ENCODE measurements at places on chromosomes 13 and 19.

GRCh38 chr13:26406791-26407190, 150.7 kb upstream of the WASF3 start:
- DNase-seq: no peak

- DNase-seq: no peak
Observed at GRCh38 chr13:23918208-23918607, 20.9 kb upstream of the C1QTNF9B start.

DNA sequence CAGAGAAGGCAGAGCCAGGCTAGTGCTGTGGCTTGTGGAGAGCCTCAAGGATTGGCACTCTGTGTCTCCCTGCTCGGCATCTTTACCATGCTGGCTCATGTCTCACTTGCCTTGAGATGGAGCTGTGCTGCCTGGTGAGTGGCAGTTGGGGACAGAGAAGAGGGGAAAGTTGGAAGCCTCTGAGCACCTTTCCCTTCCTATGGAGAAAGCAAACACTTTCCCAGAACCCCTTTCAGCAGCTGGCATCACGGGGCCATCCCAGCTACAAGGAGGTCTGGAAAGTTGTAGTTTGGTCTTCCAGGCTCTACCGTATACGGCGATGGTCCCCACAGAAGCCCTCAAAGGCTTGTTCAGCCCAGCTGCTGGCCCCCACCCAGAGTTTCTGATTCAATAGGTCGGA, 58.7 kb downstream of the DPF1 start:
- DNase-seq: no peak

GRCh38 chr13:46202188-46202795, 9.4 kb upstream of the LRRC63 start:
- no peak for DNase-seq

DNA sequence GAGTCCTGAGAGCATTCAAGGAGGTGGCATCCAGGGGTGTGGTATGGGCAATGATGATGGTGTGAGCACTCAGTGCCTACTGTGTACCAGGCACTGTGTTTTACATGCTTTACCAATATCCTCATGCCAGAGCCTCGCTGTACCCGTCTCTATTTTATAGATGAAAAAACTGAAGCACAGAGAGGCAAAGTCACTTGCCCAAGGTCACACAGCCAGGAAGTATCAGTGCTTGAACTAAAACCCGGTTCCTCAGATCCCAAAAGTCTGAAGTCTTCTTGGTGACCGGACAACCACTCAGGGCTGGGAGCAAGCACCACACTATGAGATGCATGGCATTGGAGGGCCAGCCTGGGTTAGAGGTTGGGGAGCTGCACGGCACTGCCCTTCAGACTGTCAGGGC, 84.1 kb downstream of the CHST8 start:
- DNase-seq: no peak

- DNase-seq: no peak
Observed at GRCh38 chr19:17497149-17497798, 14.2 kb upstream of the PGLS start.

- DNase-seq: no peak
Observed at GRCh38 chr13:84443463-84443862, 561.2 kb upstream of the SLITRK1 start.

- peak; percentile 69 for DNase-seq
Observed at GRCh38 chr19:36489920-36490415, 607 bp upstream of the ZNF566 start.

DNA sequence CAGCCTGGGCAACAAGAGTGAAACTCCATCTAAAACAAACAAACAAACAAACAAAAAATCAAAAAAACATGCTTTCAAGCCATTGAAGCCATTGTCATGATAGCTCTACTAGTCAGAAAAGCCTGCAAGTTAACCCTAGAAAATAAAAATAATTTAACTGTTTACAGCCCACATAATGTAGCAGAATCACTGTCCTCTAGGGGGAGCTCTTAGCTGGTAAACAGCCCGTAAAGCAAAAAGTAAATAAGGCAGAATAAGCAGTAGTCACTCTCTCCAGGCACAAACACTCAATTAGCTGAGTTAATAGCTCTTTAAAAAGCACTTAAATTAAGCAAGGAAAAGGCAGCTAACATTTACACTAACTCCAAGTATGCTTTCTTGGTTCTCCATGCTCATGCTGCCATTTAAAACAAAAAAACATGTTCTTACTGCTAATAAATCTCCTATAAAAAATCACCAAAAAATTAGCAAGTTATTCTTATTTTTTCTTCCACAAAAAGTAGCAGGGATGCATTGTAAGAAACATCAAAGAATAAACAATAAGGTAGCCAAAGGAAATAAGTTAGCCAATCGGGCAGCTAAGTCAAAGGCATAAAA, 11.3 kb downstream of the LILRB4 start:
- DNase-seq: no peak

GRCh38 chr19:29040292-29040691, 172.7 kb downstream of the UQCRFS1 start:
- DNase-seq: no peak

DNA sequence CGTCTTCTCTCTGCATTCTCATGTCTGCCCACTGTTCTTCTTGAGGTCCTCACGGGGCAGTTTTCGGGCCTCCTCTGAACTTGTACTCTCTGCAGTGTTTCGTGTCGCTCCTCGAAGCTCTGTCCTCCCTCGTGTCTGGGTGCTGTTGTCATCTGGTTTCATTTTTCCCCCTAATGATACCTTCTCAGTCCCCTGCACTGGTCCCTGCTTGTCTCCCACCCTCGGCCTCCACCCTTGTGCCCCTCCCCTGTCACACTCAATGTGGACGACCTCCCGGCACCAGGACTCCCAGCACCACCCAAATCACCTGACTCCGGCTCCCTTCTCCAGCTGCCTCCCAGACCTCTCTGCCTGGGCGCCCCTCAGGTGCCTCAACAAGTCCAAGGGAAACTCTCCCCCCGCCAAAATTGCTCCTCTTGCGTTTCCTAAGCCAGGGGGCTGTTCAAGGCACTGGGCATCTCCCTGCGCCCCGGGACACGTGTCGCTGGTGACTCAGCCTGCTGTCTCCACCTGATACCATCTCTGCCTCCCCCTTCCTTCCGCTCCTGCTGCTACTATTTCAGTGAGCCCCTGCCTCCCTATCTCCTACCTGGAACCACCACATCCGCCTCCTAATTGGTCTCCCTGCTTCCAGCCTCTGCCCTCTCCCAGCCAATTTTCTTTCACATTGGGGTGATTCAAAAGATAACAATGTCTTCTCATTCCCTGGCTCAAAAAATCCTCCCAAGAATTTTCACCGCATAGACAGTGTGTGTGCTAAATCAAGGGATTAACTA, 49.5 kb downstream of the RFX2 start:
- DNase-seq: peak; percentile 54

GRCh38 chr19:4034048-4035017, 26.8 kb downstream of the PIAS4 start:
- no peak for DNase-seq

- no peak for DNase-seq
Observed at GRCh38 chr19:41649827-41650226, 23.0 kb upstream of the CEACAM4 start.

DNA sequence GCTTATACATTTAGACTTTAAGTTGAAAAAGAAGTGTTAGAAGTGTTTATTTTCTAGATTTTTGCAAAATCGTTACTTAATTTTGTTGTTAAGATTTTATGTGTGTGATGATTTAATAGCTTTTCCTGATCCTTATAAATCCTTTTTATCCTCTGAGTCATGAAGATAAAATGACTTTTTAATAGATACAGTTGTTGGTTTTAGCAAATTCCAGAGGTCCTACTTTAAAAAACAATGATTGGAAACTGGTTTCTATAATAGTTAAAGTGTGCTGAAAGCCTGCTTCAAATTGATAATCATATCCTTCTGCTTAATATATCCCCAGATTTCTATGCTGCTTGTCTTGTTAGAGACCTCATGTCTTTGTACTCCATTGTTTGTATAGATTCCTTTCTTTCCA, 39.0 kb downstream of the RNASEH2B start:
- DNase-seq: no peak

DNA sequence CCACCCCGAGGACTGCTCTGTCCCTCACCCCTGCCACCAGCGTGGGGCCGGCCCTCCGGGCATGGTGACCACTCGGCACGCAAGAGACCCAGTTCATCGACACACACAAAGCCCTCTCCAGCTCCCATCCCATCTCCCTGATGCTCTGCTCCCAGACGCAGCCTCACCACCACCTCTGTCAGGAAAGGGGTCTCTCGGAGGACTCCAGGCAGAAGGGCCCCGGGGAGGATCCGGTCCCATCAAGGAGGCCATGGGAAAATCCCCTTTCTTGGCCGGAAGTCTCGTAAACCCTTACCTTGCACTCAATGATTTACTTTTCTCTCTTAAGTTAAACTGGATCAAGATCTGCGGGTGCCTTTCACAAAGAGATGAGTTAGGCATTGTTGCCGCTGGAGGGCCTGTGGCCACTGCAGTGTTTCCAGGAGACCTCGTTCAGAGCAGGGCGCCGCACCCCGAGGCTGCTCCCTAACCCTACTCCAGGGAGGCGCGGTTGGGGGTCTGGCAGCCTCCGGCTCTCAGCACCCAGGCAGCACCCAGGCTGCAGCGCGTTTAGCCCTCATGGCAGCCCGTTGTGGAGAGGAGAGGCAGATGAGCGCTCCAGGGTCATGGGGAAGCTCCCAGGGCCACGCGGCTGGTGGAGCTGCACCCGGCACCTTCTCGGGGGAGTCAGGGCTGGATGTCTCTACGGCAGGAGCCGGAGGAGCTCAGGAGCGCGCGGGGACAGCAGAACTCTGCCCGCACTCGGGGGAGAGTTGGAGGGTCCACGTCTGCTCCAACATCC, 31.0 kb downstream of the C2CD4C start:
- no peak for DNase-seq

DNA sequence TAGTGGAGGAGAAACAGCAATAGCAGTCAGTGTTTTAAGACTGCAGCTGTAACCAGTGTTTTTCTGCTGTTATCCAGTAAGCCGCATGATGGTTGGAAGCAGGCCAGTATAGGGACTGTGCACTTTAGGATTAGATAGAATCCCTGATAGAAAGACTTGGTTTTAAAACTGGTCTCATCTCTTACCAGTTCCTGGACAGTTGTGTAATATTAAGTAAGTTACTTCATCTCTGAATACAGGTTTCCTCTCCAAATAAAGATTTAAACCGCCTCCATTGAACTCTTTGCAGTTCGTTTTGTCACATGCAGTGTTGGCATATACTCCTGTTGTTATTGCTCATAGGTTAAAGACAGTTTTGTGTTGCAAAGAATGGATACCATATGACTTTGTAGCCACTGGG, 25.6 kb downstream of the URI1 start:
- no peak for DNase-seq

- no peak for DNase-seq
Observed at GRCh38 chr19:54282686-54283470, 2.0 kb upstream of the LILRB2 start.

DNA sequence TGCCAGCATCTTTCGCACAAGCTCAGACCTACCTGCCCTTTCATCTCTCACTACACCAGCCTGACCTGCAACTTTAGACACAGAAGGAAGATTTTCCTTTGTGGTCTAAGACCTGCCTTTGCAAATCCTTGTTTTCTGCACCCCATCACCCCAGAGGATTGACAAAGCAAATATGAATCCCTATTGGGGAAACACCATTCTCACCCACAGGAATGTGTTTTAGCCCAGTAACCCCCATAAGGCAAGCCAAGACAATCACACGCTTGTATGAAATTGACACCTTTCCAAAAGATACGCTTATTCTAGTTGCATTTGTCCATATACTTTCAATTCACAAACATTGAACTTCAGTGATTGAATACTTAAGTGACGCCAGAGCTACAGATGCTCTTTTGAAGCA, 55.7 kb downstream of the SPATA13 start:
- DNase-seq: no peak

DNA sequence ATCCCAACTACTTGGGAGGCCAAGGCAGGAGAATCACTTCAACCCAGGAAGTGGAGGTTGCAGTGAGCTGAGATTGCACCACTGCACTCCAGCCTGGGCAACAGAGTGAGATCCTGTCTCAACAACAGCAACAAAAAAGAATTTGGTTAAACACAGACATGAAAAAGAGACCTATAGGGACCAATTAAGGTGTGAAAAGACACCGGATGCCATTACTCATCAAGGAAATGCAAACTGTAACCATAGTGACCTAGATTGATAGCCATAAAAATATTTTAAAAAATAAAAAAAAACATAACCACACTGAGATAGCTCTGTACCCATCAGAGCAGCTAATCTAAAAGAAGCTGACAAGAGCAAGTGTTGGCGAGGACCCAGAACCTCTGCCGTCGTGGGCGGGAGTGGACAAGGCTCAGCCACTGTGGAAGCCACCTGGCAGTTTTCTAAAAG, 37.1 kb upstream of the ISYNA1 start:
- DNase-seq: no peak

DNA sequence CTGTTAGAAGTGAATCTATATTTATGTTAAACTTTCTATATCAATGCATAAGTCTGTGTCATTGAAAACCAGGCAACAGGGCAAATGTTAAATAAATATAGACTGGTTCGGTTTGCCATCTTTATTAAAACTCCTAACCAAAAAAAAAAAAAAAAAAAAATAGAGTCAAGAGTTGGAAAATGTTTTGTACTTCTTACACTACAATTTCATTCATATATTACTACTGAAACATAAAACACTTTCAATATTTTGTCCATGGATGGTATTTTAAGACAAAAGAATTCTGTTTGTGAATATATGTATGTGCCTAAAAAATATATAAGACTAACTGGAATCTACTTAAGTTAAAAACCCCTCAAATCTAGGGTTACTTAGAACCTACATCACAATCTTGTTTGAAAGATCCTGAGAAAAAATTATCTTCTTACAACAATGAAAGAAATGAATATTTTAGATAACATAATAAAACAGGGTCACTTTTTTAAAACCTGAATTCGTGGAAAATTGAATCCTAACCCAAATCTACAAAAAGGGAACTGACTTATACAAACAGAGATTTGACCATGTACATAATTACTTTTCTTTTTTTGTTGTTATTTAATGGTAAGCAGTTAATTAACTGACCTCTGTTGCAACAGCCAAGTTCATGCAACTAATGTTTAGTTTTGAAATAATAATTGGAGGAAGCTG, 5.1 kb downstream of the DACH1 start:
- no peak for DNase-seq

- no peak for DNase-seq
Observed at GRCh38 chr13:86976521-86977324, 694.4 kb upstream of the SLITRK5 start.

GRCh38 chr13:112759827-112760226, 70.0 kb downstream of the ATP11A start:
- no peak for DNase-seq

- peak; percentile 50 for DNase-seq
Observed at GRCh38 chr19:49809160-49809940, 3.7 kb downstream of the FUZ start.

Measured in activated CD8-positive, alpha-beta memory T cell treated with anti-CD3 and anti-CD28 coated beads, Interleukin-2, amount 50 U/mL, for 4 hours (primary cell).